ENCODE measurements at places on chromosomes 4 and X.

DNA sequence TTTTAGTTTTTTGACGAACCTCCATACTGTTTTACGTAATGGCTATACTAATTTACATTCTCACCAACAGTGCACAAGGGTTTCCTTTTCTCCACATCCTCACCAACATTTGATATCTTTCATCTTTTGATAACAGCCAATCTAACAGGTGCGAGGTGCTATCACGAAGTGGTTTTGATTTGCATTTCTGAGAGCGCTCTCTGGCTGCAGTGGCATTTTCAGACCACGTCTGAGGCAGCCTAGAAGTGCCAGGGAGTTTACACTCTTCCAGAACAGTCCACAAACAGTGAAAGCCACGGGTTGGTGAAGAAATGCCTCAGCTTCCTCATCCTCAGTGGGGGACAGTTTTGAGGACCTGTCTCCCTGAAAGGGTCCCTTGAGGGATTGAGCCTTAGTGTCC, 471.0 kb downstream of the BCOR start:
- no peak for DNase-seq

DNA sequence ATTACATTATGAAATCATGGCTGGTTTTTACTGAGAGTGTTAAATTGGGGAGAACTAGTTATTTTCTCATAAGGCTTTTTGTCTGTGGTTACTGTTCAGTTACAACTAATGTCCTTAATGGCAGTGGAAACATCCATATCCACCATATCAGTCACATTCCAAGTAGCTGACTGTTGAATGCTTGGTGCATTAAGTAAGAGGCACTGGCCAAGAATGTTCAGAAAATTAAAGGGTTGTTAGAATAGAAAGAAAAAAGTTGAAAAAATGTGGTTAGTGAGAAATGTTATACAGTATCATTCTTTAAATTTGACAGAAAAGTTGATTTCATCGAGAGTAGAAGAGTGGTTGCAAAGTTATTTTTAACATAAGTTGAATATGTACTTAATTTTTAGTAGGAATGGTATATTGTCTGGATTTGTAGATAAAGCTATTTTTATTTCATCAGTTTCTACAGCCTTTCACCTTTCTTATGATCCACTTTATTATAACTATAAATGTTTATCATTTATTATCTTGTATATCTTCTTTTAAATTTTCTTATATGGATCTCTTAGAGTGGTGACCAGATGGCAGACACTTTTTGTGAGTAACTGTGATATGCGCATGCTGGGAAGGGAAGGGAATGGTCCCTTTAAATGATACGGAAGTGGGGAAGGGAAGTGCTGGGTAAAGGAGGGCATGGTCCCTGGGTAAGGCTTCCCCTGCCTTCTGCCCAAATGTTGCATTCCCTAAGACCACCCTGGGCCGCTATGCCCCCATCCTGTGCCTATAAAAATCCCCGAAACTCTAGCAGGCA, 2407.1 kb downstream of the ARAP2 start:
- no peak for DNase-seq

- DNase-seq = no peak
Measured at GRCh38 chr4:82753725-82754410, 44.7 kb downstream of the SCD5 start.

GRCh38 chrX:38552721-38553120, 8.6 kb upstream of the TSPAN7 start:
- no peak for DNase-seq

DNA sequence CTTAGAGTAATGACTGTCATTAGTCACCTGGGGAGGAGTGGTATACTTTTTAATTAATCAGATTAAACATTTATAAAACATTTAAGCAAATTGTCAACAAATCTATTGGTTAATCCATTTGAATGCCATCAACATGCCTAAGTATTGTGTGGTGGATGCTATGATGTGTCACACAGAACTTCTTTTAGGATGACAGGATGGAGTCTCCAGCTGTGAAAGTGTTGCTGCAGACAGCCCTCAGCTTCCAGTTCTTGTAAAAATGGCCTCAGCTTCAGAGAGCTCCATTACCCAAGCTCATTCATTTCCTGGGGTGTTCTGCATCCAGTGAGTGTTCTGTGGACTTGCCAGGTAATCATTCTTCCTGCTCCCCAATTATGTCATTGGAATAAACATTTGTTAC, 74.3 kb upstream of the CLNK start:
- DNase-seq = no peak

DNA sequence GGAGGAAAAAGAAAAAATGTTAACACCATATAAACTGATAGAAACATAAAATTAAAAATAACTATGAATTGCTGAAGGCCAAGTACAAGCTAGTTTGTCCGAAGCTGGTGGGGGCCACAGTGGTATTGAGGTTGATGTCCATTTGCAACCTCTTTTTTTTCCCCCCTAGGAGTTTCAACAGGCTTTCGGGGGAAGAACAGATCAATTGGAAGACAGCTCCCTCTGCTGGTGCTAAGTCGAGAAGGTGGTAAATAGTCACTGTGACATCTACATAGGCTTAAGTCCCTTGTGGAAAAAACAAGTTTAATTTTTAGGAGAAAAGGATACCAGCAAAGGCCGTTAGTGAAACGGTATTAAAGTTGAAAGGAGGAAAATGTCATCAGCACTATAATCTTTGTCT, 115.7 kb upstream of the ZXDA start:
- DNase-seq = no peak

DNA sequence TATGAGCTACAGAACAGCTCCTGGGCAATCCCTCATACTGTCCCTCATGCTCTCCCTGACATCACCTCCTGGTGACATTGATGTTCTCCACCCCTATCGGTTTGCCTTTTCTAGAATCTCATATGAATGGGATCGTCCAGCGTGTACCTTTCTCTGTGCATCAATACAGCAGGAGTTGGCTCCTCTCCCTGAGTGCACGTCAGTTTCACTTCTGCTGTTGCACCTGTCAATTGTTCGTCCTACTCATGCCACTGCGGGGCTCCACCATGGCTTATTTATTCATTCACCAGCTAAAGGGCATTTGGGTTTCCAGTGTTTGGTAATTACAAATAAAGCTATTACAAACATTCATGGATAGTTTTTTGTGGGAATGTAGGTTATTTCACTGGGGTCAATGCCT, 269.1 kb upstream of the ZFP42 start:
- DNase-seq = no peak

DNA sequence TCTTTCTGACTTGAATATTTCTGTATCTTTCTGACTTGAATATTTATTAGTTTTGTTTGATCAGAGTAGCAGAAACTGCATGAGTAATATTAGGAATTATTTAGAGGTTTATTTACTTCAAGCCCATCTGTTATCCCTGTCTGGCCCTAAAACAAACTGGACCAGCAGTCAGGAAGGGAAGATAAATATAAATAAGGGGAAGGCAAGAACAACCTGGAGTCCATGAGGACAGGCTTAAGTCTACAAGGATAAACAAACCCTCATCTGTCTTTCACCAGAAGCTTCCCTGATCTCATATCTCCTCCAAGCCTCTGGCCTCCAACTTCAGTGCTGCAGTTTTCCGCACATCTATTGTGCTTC, 524.9 kb downstream of the CENPC start:
- DNase-seq = no peak

DNA sequence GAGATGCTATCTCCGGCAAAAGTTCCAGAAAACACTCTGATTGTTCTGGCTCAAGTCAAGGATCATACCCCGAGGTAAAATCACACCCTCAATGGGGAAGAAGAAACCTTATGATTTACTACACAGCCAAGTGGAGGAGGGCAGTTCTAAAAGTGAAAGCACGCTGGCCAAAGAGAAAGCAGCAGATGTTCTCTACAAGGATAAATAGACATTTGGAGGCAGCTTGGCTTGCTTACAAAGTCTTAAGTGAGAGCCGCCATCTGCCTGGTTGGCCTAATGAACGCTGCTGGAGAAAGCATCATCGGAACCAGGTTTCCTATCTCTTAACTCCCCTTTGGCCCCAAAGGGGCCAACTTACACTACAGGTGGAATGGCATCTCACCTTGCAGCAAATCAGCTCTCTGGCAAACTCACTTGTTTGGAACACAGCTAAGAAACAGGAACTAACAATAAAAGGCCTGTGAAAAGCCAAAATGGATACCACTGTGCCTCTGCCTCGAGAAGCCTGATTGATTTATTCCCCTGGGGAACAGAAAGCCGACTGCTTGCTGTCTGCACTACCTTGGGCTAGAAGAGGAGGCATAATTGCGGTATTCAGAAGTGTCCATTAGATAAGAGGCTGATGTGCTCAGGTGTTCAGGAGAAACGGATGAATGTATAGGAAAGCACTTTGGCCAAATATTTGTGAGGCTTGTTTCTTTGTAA, 22.8 kb downstream of the FRAS1 start:
- DNase-seq = no peak

DNA sequence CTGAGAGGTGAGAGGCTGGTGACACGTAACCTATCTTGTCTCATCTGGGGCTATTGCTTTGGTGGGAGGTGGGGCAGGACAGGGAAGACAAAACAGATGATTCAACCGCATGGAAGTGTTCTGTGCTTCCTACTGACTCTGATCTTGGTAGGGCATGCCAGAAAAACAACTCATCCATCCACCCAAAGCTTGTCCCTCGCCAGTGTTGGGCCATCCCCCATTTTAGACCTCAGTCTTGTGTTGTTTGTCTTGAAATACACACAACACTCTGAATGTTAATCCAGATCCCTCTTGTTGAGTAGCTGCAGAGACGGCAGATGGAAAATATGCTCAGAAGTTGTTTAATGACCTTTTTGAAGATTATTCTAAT, 377 bp downstream of the CHRNA9 start:
- no peak for DNase-seq

DNA sequence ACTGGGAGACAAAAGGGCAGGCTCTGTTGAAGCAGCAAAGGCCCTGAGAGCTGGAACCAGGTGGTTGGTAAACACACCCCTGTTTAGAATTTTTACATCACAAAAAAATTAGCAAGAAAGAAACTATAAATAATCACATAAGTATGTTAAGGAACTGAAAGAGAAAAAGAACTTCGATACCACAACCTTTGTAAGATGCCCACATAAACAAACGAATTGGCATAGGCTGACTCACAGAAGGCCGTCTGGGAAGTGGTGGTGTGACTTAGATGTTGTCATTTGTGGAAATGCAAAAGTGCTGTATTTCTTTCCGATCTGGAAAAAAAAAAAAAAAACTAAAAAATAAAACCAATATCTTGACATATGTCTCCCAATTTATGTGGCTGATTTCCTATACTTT, 235.1 kb downstream of the USP46 start:
- no peak for DNase-seq

- DNase-seq = no peak
Measured at GRCh38 chr4:24846716-24847115, 51.3 kb downstream of the SOD3 start.

- DNase-seq = no peak
Measured at GRCh38 chr4:151921811-151922210, 161.0 kb upstream of the GATB start.

DNA sequence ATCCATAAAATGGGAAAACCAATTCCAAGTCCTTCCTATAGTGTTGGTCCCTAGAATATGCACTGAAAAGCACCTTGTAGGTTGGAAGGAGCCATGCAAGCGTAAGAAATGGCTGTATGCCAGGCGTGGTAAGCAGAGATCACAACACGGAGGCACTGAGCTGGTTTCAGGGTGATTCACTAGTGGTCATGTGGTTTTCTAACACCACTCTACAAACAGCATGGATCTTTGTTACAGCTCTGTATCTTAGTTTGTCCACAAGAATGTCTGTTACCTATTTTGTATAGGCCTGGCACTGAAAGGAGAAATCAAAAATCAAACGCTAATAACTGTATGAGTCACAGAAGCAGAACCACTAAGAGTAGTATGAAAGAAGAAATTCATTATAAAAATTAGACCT, 71.9 kb downstream of the MAGEB17 start:
- DNase-seq = no peak

DNA sequence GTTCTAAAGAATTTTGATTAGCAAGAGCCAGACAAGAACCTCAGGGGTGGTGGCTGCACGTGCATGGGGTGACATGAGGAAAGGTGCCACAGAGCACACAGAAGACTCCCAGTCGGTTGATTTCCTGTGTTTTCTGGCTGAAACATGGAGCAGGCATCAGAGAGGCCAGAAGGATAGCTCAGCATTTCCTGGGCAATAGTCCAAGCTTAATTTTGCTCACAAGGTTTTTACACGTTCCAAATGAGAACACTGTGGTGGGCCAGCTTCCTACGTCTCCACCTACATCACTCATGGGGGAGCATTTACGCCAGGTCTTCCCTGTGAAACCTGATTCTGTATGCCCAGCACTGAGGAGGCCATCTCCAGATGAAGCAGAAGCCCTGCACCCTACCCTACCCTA, 212.5 kb upstream of the CLNK start:
- no peak for DNase-seq

GRCh38 chr4:47526281-47526680, 41.2 kb downstream of the ATP10D start:
- DNase-seq = no peak

DNA sequence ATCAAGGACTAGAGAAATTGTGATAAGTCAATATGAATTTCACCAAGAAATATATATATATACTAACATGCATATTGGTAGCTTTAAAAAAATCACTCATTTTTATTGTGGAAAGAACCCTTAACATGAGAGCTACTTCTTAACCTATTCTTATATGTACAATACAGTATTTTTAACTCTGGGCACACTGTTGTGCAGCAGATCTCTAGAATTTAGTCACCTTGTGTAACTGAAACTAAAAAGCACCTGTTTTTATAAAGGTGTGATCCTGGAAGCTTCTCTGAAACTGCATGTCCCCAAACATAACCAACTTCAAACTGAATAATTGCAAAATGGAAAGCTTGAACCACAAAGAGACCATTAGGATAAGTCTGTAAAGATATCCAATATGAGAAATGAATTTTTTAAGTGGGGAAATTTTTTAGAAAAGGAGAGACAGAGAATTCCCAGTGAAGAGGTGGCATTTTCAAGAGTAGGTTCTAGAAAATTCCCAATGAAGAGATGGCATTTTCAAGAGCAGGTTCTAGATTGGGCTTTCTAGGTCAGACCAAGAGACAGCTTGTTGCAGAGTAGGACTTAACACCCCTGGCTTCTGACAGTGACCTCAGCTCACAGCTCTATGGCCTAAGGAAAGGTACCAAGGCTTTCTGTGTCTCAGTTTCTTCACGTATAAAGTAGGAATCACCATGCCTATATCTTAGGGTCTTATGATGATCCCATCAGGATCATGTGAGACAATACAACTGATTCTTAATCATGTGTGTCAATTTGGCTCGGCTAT, 22.0 kb upstream of the PPARGC1A start:
- no peak for DNase-seq

DNA sequence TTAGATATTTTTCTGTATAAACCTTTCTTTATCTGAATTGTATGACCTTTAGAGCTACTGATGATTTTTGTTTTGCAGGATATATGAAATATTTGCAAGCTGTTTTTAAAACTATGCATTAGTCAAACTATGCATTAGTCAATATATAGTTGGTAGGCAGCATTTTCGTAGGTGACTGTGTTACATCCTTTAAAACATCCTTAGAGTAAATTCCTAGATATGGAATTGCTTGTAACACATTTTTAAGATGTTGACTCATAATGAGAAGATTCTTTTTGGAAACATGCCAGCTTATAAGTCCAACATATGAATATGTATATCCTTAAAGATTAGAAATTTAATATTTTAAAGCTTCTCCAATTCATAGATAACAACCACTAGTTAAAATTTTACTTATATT, 1768.5 kb downstream of the PCDH7 start:
- no peak for DNase-seq
